ENCODE measurements at places on chromosomes 2 and 18.

DNA sequence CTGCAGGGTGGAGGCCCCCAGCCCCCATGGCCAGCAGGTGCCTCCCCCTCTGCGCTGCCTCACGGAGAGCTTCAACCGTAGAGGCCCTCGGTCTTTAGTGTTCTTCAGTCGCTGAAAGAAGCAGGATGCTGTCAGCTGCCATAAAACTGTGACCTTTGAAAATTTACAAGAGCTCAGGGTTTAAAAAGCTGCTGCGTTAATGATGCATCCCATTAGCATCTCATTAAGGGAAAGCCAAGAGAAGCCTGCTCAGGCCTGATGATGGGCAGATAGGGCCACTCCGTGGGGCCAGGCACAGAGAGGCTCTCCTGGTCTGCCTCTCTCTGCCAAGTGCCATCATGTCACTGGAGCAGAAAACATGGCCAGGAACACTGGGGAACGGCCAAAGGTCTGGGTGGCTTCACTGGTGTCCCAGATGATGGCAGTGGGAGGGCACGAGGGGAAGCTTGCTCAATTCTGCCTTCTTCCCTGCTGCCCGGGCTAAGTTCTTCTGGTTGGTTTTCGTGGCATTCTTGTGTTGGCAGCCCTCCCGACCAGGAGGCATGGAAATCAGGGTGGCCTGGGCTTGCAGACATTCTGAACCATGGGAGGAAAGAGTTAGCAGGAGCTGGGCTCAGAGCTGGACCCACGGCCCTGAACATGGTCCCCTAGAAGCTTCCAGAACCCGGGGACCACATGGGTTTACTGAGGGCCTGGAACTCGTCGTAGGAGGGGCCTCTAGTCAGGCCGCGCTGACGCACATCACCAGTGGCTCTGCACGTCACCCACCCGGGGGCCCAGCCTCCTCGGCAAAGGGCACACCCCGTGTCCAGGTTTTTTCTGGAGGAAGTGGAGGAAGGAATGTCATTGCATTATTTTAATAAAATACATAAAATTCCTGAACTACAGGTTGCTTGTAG lies 250.7 kb downstream of the KLHL29 start:
- DNase-seq, result no peak

DNA sequence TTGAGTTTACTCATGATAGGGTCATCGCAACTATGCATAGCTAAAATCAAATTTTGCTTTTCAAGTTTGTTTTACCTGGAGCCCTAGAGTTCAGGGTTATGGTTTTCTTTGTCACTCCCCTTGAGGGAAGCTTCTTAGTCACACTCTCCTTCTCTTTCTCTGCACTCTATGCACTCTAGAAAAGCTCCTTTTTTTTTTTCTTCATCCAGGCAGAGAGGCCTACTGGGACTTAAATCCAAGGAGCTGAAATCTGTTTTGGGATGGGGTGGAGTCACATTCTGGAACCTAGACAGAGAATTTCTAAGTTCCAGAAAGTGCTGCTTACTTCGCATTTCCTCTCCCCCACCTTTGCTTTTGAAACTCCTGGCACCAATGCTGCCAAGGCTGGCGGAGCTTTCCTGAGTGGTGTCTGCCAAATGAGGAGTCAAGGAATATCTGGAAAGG lies 19.1 kb upstream of the IL18R1 start:
- DNase-seq, result no peak

GRCh38 chr2:197184959-197185586 lies 125.5 kb downstream of the ANKRD44 start:
- no peak for DNase-seq

DNA sequence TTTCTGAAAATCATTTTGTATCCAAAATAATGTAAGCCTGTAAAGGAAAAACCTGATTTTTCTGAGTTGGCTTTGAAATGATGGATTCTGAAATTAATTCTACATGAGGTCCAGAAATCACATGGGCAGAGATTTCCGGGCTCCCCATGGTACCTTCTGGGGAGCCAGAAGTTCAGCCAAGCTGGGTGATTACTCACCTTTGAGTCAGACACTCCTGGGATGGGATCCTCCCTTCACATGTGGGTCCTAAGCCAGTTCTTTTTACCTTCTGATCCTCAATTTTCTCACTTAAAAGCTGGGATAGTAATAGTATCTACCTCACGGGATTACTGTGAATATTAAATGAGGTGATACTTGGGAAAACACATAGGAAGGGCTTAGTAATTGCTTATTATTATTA lies 179.8 kb upstream of the EPAS1 start:
- no peak for DNase-seq

DNA sequence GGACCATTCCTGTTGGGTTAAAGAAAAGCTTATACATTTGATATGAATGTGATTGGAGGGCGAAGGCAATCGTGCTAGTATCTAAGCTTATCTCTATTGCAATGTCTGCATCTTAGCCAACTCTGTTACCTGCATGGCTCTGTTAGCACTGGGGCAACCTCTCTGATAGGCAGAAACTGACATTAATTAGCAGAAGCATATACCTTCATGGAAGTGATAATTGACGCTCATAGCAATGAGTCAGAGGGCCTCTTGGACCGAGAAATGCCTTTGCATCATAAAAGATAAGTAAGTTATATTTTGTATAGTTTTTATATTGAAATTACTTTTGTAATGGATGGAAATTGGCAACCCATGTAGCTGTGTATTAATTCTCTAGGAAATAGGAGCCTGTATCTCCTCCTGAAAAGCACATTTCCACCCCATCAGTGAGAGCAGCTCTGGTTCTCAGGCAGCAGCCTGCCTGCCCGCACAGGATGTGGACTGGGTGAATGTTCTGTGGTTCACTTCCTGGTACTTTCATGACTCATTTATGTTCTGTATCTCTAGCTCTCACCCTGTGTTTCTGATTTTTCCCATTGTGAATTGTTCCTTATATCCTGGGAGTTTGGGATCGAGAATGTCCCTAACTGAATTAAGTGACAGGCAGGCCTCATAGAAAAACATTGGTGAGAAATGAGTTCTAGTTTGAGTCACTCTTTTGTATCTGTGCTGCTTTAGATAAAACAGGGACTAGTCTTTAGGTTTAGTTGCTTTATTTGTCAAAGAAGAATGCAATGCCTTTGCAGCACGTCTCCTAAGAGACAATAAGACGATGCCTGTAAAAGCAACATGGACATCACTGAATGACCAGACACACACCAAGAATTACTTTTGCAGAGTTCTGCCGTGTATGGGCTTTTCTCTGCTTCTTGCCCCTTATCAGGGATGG lies 344.9 kb downstream of the DCDC2C start:
- peak; percentile 2 for DNase-seq

- DNase-seq, result no peak
These were observed 188.7 kb upstream of the SALL3 start for GRCh38 chr18:78790960-78791359.

GRCh38 chr2:10454505-10454904 lies 6.4 kb upstream of the ODC1 start:
- no peak for DNase-seq

DNA sequence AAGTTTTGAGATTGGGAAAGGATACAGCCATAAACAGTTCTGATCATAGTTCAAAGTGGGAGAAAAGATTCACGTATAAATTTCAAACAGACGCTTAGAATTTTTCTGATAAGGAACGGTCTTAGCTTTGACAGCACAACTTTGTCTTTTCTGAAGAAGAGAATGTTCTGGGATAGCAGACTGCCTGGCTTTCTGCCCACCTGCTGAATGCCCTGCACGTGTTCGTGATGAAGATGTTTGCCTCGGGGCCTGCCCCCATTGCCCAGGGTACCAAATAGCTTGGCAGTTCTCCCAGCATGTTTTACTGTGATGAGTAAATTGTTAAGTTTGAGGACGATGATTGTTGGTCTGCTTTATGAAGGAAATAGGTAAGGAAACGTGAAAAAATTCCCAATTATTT lies 4.6 kb downstream of the MRPL33 start:
- no peak for DNase-seq

GRCh38 chr2:170713543-170714380 lies 1.4 kb upstream of the SP5 start:
- peak; percentile 31 for DNase-seq

GRCh38 chr2:25072606-25073005 lies 30.7 kb downstream of the EFR3B start:
- no peak for DNase-seq

DNA sequence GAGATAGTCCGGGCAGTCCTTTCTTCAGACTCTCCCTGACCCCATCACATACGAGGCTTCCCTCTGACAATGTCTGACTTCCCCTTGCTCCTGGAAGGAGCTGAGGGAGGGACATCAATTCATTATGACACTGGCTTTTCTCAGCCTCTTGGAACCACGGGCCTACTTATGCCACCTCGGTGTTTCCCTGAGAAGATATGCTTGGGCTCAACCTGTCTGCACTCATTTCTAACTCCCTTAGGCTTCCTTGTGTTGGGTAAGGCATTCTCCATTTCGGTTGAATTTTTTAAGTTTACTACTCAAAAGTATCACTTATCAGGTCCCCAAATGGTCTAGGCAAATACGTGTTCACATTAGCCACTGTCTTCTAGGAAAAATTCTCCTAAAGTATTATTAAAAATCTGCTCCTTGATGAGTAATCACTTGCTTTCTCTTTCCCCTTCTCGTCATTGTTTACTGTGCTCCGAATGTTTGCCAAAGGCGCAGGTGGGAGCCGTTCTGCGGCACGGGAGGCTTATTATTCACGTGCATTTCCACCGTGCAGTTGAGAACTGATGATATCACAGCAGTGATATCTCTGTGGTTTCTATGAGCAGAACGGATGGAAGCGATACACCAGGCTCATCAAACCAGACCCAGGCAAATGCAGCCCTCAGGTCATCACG lies 33.1 kb downstream of the ARL4C start:
- peak; percentile 75 for DNase-seq

DNA sequence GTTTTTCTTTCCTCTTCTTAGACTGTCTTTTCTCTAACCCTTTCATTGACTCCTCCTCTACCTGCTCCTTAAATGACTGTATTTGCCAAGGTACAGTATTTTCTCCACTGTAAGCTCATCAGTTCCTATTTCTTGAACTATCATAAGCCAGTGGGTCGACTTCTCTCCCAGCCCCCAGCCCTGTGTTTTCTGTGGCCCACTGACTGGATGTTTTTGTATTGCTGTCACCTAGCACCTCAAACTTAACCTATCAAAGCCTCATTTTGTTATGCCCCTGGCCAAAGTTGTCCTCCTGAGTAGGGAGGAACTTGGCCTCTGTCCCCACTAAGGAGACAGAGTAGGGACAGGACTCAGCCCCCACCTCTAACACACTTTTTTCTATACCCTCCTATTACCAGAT lies 65.4 kb upstream of the CABLES1 start:
- no peak for DNase-seq

DNA sequence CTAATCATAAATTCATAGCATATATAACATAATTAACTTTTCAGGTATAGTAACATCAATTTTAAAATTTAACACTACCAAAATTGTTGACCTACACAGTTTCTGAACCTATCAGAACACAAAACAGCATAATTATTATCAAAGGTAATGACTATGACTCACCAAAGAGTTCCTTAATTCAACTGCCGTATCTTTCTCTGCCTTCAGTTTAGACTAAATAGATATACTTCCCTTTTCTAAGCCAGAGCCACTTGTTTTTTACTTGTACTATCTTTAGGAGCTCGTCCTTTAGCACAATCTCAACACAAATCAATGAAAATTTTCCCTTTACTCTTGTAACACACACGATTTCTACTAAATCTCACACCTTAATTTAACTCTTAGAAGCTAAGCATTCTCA lies 54.4 kb downstream of the CCDC88A start:
- no peak for DNase-seq

- no peak for DNase-seq
These were observed 503.6 kb upstream of the SYT4 start for GRCh38 chr18:43780782-43781340.

DNA sequence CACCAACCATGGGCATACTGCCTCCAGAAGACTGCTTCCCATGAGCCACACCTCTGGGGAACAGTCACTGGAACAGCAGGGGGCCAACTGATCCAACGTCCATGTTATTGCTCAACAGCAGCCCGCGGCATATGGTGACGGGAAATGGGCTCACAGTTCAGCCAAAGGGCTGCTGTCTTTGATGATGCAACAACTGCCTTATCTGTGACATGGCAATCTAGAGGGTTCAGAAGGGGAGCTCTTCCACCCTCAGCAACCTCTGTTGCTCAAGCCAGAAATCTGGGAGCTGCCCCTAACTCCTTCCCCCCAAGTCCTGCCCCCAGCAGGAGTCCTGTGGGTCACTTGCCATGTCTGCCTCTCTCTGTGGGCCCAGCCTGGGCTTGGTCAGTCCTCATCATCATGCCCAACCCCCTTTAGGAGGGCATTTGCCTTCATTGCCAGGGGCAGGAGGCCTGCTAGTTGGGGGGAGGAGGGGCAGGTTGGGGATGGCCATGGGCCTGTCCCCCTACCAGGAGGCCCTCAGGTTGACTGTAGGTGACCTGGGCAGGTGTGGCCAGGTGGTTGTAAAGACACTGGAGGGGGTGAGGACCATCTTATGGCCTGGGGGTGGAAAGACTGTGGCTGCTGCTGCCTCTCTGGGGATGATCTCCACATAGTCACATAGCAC lies 212.9 kb downstream of the CYP26B1 start:
- DNase-seq, result no peak

DNA sequence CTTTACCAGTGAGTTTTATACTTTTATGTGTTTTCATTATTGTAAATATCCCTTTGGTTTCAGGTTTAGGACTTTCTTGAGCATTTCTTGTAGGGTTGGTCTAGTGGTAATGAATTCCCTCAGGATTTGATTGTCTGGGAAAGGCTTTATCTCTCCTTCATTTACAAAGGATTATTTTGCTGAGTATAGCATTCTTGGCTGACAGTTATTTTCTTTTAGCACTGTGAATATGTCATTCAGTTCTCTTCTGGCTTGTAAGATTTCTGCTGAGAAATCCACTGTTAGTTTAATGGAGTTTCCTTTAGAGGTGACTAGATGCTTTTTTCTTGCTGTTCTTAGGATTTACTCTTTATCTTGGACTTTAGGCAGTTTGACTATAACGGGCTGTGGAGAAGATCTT lies 373.9 kb downstream of the TSN start:
- no peak for DNase-seq

DNA sequence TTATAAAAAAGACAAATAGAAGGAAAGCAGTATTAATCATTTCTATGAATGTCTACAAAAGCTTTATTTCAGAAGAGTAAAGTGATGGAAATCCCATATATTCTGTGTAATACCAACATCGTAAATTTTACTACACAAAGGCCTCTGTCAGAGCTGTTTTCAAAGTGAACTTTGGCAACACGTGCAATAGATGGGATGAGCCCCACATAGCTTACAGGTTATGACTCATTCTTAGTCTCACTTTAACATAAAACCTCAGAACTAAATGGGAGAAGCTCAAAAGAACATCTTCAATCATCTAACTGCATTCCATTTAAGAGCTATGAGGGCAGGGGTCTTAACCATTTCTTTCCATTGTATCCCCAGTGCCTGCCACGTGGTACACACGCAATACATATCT lies 11.5 kb downstream of the VPS4B start:
- DNase-seq, result no peak

- DNase-seq, result no peak
These were observed 55.8 kb downstream of the ST6GAL2 start for GRCh38 chr2:106830191-106830590.

DNA sequence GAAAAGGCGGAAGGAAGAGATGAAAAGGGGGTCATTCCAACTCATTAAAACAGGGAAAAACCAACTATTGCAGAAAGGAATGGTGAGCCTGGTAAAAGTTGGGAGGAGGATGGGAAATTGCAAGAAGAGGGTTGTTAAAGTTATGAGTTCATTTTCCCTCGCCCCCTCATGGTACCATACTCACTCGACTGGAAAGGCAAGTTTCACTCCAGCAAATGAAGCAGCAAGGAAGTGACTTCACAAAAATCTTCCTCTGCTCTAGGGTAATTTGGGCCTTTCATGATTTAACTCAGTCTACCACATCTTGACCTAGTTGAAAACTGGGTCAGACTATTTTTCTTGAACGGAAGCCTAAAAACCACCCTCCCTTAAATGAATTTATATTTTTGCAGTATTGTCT lies 22.8 kb upstream of the DAW1 start:
- no peak for DNase-seq
